NT2/D1 (cell line): ENCODE measurements at places on chromosomes 5 and 9.

DNA sequence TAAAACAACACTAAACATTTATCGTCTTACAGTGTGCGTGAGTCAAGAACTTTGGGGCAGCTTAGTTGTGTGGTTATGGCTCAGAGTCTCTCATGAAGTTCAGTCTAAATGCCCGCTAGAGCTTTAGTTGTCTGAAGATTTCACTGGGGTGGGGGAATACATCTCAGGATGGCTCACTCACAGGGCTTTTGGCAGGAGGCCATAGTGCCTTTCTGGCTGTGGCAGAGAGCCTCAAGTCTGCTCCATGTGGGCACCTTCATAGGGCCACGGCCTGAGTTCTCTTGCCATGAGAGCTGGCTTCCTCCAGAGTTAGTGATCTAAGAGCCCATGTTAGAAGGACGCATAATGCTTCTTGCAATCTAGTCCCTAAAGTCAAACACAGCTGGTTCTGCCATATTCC, 258.8 kb upstream of the NUDT12 start:
- DNase-seq: no peak

DNA sequence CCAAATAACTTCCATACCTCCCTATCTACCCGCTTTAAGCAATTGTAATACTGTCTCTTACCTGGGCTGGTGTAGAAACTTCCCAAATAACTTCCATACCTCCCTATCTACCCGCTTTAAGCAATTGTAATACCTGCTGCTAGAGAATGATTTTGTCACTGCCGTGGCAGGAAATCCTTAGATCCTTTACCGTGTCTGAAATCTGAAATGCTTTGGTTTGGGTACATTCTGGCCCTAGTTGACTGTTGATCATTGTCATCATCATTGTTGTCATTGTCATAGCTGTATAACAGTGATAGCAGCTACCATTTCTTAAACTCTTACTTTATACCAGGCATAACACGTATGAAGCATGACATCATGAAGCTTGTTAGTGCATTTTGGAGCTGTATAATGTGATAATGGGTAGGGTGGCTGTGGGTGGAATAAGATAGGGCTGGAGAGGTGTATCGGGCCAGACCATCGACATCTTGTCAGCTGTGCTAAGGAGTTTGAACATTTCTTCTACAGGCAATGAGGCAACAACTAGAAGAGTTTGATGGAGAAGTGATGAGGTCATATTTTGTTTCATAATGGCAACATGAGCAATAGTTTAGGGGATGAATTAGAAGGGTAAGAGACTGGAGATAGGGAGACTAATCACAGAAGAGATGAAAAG, 15.7 kb downstream of the PIP5K1B start:
- DNase-seq: no peak

DNA sequence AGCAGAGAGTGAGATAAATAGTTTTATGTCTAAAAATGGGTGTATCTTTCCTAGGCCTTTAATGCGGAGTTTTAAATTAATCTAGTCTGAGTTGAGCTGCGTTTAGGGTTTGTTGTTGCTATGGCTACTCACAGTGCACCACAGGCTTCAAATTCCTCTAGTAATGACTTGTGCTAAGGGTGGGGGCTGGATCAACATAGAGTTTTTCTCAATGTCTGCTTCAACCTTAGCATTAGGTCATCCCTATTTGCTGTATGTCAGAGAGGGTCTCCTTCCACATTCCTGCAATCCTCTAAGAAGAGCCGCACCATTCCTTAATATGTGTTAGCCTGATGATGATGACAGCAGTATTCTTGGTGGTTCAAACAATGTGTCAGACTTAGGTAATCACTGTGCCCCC, 465.6 kb upstream of the KIF2A start:
- peak; percentile 32 for DNase-seq

- DNase-seq: no peak
Observed at GRCh38 chr9:16207161-16207560, 654.3 kb downstream of the CCDC171 start.

DNA sequence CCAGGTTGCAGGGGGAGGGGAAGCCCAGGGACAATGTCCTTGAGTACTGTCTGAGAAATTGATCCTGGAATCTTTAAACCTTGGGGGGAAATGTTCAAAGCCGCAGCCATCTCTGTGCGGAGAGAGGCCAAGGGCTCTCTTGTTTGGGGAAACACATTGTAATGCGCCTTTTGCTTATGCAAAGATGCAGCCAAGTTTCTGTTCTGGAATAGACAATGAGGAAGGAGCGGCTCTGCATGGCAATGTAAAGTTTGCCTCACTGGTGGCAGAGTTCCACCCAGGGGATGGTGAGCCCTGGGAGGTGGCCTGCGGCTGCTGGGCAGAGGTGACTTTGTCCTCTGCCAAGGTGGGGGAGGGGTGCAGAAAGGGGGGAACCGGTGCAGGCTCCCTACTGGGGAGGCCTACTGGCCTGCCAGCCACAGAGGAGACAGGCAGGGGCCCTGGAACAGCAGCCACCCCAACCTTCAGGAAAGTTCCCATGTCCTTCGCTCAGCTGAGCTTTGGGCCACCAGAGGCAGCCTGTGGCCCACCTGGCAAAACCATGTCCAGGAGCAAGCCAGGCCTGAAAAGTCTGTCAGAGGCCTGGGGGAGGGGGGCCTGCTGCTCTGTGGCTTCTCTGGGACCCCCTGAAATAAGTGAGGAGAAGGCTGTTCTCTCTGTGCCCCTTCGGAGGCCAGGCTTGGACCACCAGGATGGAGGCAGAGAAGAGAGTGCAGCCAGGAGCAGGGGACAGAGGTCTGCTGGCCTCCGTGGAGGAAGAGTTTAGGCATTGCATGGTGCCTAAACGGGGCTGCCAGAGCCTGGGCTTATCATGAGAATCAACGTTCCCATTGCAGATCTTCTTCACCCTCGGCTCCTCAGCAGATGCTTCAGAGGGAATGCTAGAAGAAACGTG, 127.8 kb downstream of the ZNF354C start:
- peak; percentile 32 for DNase-seq

DNA sequence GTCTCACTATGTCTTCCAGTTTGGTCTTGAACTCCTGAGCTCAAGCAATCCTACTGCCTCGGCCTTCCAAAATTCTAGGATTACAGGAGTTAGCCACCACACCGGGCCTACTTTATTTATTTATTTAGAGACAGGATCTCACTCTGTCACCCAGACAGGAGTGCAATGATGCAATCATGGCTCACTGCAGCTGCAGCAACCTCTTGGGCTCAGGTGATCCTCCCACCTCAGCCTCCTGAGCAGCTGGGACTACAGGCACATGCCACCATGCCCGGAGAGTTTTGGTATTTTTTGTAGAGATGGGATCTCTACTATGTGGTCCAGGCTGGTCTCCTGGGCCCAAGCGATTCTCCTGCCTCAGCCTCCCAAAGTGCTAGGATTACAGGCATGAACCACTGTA, 32.8 kb downstream of the PHAX start:
- DNase-seq: no peak

GRCh38 chr5:83368835-83369234, 102.7 kb upstream of the VCAN start:
- no peak for DNase-seq

GRCh38 chr9:81637276-81637675, 52.1 kb downstream of the TLE1 start:
- no peak for DNase-seq

GRCh38 chr5:58056546-58056945, 403.3 kb downstream of the PLK2 start:
- no peak for DNase-seq

DNA sequence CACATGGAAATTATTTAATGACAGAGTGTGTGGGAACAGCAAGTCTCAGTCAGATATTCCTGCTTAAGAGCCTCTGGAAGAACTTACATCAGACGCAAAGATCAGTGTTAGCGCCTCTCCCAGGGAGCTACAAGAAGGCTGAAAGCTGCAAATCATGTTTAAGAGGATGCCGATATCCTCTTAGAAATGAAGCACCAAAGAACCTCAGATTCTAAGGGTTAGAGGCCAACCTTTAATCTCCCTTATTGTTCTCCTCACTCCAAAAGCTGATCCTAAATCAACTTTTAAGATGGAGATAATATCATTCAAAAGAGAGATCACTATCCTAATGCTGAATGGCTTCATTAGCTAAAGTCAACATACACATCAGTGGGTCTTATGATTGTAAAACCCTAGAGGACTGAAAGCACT, 160.6 kb downstream of the NFIB start:
- no peak for DNase-seq

DNA sequence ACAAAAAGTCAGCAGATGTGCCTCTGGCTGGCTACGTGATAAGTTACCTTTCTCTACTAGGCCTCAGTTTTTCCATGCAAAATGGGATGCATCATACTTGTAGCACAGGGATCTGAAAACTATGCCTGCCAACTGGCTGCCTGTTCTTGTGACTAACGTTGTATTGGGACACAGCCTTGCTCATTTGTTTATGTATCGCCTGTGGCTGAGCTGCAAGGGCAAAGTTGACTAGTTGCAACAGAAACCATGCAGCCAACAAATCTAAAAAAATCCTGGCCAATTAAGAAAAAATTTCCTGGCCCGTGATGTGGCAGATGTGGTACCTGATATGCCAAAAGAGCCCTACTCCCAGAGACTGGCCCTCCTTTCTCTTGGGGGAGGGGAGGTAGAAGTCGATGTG, 131.3 kb downstream of the SEC61B start:
- no peak for DNase-seq

DNA sequence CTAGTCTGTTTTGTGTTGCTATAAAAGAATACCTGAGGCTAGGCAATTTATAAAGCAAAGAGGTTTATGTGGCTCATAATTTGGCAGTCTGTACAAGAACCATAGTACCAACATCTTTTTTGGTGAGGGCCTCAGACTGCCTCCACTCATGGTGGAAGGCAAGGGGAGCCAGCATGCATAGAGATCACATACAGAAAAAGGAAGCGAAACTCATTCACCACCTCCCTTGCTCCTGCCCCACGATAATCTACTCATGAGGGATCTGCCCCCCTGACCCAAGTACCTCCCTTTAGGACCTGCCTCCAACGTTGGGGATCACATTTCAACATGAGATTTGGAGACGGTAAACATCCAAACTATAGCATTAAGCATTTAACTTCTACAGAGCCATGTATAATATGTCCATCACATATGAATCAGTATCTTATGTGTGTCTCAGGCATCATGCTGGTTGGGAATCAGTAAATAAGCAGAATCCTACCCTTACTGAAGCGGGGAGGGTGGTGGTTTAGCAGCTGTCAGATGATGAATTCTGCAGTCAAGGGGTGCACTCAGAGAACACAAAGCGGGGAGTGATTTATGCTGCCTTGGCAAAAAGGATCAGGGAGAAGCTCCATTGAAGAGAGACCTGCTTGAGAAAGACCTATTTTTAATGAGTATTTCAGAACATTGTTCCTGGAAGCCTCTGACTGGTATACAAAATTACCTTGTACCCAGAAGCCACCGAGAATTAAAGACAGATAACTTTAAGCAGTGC, 34.8 kb downstream of the HMGXB3 start:
- DNase-seq: no peak

- DNase-seq: no peak
Observed at GRCh38 chr5:142654578-142655058, 31.3 kb downstream of the FGF1 start.

GRCh38 chr5:77145666-77146065, 58.6 kb upstream of the ZBED3 start:
- no peak for DNase-seq

DNA sequence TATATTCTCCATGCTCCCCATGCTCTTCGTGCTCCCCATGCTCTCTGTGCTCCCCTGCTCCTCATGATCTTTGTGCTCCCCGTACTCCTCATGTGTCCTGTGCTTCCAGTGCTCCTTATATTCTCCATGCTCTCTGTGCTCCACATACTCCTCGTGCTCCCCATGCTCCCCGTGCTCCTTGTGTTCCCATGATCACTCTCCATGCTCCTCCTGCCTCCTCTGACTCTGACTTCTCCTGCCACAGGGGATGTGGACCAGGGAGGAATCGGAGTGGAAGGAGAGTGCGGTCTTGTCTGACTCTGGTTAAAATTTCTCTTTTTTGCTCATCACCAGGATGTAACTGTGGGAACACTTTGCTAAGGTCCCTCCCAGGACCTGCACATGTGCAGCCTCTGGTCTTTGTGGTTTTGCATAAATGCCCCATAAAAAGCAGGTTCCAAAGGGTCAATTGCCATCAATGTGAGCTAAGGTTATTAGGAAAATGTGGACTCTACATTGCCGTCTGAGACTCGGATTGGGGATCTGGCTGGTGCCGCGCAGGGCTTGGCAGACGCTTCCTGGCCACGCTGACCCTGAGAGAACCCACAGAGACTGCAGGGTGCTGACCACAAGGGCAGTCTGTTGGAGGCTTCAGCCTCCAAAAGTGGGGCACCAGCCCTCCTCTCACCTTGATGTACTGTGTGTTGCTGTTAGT, 52.5 kb downstream of the TRIP13 start:
- DNase-seq: no peak

- DNase-seq: no peak
Observed at GRCh38 chr5:39661026-39661779, 236.4 kb upstream of the DAB2 start.

GRCh38 chr5:77167695-77168121, 42.8 kb upstream of the PDE8B start:
- no peak for DNase-seq

GRCh38 chr5:151020304-151021110, at the start of gene GPX3:
Gene GPX3, plus strand, starts transcription at chr5:151020591. Its CDS starts 64 bp downstream, at chr5:151020655.
- DNase-seq: peak; percentile 13

DNA sequence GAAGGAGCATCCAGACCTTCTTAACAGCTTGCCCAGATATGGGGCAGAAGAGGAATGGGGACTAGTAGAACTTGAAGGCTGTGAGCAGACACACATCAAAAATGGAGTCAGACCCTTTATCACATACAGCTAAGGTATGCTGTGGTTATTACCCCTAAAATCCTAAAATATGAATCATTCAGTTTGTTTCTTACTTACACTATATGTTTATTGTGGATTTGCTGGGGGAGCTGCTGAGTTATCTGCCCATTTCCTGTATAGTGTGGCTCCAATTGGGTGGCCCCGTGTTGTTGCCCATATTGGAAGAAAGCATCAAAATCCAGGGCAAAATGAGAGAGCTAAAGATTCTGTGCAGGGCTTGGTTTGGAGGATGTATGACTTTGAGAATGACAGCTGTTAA, 56.9 kb downstream of the AP3S1 start:
- DNase-seq: no peak

DNA sequence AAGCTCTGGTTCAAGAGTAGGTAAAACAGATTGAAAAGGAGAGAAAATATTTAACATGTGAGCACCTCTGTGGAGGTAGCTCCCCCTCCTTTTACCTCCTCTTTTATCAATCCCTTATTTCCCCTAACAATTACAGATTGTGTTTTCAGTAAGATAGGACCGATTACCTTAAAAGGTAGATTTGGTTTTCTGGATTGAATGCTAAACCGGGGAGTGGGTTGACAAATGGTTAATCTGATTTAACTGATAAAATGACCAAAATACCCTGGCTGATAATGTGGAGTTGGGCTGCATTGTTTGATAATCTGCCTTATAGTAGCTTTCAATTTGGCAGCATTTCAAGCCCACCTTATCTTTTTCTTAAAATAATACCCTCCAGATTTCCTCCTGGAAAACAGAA, 83.9 kb downstream of the EGFLAM start:
- DNase-seq: no peak
